ENCODE measurements at places on chromosomes 2 and 18.

GRCh38 chr18:47801817-47802216, 128.6 kb downstream of the SMAD2 start:
- no peak for DNase-seq

DNA sequence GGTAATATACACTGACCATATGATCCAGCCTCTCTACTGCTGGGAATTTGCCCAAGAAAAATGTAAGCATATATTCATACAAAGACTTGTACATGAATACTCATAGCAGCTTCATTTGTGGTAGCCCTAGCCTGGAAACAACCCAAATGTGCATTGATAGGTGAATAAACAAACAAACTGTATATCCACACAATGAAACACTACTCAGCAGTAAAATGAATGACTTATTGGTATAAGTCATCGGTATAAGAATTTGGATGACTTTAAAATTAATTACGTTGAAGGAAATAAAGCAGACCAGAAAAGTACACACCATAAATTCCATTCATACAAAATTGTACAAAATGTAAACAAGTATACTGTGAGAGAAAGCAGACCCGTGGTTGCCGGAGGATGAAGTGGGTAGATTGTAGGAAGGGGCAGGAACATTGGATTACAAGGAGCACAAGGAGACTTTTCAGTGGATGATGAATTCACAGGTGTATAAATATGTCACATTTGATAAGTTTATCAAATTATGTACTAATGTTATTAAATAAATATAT, 376.7 kb downstream of the TDRD15 start:
- no peak for DNase-seq

DNA sequence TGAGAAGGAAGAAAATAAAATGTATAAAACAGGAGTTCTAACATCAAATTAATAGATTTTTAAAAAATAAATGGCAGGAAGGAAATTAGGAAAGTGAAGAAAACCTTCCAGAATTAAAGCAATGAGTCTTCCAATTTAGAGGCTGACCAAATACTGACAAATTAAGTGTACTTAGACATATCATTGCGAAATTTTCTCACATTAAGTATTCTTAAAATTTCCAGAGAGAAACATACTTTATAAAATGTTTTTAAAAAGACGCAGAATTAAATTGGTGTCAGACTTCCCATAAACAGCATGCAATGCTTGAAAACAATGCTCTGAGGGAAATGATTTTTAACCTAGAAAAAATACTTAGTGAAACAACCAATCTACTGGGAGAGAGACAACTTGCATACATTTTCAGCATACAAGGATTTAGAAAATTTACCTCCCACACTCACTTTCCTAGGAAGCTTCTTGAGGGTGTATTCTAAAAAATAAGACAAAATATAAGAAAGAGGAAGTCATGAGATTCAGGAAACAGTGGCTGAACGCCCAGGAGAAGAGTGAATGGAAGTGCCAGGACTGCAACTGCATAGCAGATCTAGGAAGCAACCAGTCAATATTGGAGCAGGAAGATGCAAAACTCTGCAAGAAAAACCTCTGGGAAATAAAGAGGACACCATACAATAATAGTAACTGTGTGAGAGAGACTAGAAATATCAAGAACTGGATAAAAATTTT, 339.9 kb downstream of the ADCYAP1 start:
- DNase-seq, result no peak

DNA sequence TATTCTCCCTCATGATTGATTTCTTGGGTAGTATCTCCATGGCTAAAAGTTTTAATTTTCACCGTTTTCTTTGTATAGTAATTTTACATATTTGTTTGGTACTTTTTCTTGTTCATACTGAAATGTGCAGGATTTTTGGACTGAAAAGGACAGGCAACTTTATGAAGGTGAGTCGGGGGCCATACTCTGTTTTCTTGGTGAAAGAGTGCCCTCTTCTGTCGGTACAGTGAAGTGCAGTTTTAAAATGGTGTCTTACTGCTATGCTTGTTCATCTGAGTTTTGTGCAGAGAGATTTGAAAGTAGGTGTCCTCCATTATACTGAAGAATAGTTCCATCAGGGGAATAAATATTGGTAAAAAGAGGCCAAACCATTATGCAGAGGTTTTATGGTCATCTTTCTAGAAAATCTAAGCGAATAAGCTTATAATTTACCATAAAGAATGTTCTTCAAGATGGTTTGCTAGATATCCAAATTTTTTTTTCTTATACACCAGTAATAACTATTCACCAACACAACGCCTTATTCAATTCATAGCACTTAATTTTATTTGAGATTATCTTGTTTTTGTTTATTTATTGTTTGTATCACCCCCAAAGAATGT, 8.7 kb upstream of the SERPINB13 start:
- peak; percentile 18 for DNase-seq

All from brain pericyte (primary cell).